Epithelial cell of prostate (primary cell): ENCODE measurements at places on chromosomes 4 and X.

GRCh38 chr4:145525291-145525740 lies 43.7 kb downstream of the SMAD1 start:
- DNase-seq, result no peak

DNA sequence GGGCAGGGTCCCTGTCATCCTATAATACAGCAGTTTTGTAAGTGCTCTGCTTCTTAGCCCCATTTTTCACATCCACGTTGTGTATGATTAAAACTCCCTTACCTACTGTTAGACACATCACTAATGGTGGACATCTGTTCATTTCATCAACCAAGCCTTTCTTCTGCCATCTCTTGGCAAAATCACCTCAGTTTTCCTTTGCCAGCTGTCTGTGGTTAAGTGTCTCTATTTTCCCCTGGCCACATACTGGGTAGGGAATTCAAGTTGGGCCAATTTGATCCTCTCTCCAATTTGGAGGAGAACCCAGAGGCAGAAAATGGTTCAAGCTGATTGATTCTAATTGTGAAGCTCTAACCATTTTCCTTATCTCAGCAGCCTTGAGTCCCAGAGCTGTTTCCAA lies 436.1 kb downstream of the PCDH7 start:
- no peak for DNase-seq

GRCh38 chr4:123158576-123158975 lies 236.2 kb upstream of the NUDT6 start:
- DNase-seq, result no peak

DNA sequence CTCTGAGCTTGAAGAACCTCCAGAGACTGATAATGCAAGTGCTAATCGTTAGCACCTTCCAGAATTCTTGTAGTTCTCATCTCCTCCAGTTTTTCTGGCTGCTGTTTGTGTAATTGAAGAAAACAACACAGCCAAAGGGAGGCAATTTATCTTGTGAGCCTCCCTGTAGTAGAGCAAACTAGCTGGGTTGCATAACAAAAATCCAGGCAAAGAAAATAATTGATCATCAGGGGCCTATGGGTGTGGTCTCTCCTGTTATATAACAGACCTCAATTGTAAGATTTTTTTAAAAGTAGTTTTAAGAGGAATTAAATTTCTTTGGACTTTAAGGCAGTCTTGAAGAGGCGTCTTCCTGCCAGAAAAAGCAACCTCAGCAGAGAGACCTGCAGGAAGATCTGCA lies 817.0 kb downstream of the CENPC start:
- DNase-seq, result no peak

- peak; percentile 63 for DNase-seq
Observed at GRCh38 chr4:75494563-75494962, 19.6 kb downstream of the RCHY1 start.

- DNase-seq, result no peak
Observed at GRCh38 chrX:25337841-25338240, 322.1 kb upstream of the ARX start.

- no peak for DNase-seq
Observed at GRCh38 chrX:110462957-110463356, 104.3 kb downstream of the RTL9 start.

GRCh38 chr4:181168011-181168805 lies 1075.0 kb upstream of the TENM3 start:
- no peak for DNase-seq

DNA sequence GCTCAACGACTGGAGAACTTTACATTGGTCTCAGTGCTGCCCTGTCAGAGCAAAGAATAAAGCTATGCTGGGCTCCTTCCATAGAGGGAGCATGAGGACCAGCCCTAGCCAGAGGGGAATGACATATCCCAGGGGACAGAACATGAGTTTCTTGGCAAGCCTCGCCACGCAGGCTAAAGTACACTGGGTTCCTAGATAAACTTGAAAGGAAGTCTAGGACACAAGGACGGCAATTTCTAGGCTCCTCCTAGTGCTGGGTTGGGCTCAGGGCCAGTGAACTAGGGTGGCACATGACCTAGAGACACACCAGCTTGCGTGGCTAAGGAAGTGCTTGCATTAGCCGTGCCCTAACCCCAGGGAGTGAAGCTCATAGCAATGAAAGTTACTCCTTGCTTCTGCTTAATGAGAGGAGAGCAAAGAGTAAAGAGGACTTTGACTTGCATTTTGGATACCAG lies 141.0 kb downstream of the MAB21L2 start:
- no peak for DNase-seq

DNA sequence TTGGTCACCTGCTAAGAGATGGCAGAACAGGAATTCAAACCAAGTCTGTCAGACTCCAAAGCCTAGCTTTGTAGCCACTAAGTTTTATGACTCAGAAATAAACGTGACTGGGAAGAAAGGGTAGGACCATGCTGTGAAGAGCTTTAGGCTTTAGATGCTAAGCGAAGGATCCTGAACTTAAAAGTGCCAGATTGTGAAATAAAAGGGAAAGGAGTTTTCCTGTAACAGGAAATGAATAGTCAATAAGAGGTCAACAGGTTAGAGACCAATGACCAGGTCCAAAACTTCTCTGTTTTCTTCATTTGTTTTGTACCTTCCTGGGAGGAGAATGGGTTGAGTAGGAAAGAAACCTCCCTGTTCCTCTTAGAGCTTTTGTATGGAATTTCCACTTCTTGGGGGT lies 98.8 kb upstream of the EOLA2 start:
- no peak for DNase-seq

DNA sequence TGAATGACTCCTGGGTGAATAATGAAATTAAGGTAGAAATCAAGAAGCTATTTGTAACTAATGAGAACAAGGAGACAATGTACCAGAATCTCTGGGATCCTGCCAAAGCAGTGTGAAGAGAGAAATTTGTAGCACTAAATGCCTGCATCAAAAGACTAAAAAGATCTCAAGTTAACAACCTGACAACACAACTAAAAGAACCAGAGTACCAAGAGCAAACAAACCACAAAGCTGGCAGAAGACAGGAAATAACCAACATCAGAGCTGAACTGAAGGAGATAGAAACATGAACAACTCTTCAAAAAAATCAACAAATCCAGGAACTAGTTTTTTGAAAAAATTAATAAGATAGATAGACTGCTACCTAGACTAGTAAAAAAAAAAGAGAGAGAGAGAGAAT lies 8.4 kb downstream of the CFAP299 start:
- DNase-seq, result no peak

DNA sequence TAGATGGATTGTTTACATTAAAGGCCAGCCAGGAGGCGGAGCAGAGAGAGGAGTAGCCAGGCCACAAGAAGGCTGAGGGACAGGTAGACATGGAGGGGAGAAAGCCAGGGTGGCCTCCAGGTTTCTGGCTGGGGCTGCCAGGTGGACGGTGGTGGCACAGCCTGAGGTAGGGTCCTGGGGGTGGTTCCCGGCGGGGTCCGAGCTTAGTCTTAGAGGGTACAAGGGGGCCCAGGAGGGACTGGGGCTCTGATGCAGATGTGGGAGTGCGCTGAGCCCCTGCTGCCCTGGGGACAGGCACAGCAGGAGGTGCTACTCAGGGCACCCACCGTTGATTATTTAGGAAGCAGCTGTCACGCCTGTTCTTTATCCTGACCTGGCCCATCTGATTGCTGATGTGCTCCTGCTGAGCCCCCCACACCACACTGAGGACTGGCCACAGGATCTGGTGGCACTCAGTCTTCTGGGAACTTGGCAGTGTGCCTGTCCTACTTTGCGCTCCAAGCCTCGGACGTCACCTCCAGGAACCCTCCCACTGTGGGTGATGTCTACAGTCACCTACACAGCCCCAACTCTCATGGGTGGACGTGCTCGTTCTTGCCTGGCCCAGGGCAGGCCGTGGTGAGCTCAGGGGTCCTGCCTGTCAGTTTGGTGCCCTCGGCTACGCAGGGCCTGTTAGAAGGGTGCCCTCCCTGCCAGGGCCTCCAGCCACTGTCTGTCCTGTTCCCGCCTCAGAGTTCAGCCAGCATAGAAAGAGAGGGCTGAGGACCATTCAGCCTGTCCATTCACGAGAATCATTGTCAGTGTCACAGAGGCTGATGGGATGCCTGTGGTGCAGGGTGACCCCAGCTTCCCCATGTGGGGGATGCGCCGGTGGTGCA lies 12.0 kb downstream of the WFS1 start:
- no peak for DNase-seq

- no peak for DNase-seq
Observed at GRCh38 chr4:16259889-16260246, 33.6 kb upstream of the TAPT1 start.

GRCh38 chr4:110198049-110198434 lies 373 bp downstream of the ELOVL6 start:
- no peak for DNase-seq

GRCh38 chr4:185017964-185018772 lies at the start of gene HELT:
Gene HELT, plus strand, starts transcription at chr4:185018490. Its CDS starts 439 bp downstream, at chr4:185018929.
- no peak for DNase-seq

DNA sequence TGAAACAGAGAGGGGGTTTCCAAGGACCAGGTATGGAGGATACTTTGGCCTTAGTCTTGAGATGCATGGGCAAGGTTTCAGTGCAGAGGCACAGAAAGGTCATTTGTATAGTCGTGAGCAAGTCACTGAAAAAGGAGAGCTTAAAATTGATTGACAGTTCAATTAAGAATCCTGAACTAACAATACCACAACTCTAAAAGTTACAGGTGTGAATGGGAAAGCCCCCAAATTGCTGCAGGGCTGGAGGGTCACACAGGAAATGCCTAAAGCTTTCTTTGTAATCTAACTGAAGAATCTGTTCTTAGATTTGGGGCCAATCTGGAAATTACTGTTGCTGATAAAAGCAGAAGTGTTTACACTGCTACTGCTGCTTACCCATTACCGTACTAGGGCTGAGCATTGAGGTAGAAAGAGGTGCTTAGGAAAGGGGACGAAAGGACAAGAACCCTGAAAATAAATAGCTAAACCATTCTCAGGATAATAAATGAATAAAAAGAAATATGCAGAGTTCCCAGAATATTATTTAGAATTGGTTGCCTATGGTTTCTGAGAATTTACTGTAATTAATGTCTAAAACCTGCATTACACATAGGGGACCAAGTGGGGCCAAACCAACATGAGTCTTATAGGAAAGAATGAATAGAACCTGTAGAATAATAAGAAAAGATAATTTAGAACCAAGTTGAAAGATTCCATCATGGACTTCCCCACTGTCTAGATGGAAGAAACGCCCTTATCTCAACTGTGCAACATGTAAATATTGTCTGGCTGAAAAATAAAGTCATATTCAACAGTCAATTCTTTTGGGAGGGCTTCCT lies 91.9 kb upstream of the PPP1R2C start:
- no peak for DNase-seq

DNA sequence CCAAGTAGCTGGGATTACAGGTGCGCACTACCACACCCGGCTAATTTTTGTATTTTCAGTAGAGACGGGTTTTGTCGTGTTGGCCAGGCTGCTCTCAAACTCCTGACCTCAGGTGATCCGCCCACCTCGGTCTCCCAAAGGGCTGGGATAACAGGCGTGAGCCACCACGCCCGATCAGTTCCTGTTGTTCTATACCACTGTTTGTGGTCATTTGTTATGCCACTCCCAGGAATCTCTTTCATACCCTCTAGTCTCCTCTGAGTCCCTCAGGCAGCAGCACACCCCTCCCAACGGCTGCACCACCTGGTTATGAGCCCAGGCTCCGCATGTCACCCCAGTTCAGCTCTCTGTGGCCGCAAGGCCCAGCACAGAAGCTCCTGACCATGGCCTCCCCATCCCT lies 17.5 kb upstream of the CD99 start:
- no peak for DNase-seq

DNA sequence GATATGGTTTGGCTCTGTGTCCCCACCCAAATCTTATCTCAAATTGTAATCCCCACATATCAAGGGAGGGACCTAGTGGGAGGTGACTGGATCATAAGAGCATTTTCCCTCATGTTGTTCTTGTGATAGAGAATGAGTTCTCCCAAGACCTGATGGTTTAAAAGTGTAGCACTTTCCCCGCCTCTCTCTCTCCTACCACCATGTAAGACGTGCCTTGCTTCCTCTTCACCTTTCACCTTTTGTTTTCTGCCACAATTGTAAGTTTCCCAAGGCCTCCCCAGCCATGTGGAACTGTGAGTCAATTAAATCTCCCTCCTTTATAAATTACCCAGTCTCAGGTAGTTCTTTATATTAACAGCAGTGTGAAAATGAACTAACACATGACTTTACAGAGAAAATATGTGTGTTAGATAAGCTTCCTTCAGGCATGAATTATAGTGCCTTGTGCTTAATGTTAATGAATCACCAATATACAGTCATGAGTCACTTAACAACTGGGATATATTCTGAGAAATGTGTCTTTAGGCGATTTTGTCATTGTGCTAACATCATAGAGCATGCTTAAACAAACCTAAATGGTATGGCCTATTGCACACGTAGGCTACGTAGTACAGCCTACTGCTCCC lies 37.9 kb downstream of the PDGFC start:
- peak; percentile 99 for DNase-seq

DNA sequence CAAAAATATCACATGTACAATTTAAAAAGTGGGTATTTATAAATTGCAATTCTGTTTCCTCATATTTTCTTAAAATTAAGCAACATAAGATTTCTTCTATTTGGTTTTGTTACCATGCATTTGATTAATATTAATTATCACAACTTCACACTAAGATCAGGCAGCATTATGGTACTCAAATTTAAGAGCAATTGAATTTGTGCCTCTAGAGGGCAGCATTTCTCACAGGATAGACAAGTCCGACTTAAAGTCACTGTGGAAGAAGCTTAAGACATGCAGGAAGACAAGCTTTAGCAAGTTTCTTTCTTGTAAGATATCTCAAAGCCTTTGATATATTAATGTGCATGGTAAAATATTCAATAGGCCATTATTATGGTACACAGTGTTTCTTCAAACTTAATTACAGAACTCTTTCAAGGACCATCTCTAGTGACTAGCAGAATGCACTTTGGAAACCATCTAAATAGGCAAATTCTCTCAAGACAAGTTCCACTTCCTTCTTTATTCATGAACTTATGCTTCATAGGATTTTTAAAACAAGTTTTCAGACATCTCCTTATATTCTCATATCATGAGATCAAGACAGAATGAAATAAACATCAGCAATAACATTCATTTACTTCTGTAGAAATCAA lies 35.0 kb downstream of the FBXW7 start:
- peak; percentile 54 for DNase-seq

DNA sequence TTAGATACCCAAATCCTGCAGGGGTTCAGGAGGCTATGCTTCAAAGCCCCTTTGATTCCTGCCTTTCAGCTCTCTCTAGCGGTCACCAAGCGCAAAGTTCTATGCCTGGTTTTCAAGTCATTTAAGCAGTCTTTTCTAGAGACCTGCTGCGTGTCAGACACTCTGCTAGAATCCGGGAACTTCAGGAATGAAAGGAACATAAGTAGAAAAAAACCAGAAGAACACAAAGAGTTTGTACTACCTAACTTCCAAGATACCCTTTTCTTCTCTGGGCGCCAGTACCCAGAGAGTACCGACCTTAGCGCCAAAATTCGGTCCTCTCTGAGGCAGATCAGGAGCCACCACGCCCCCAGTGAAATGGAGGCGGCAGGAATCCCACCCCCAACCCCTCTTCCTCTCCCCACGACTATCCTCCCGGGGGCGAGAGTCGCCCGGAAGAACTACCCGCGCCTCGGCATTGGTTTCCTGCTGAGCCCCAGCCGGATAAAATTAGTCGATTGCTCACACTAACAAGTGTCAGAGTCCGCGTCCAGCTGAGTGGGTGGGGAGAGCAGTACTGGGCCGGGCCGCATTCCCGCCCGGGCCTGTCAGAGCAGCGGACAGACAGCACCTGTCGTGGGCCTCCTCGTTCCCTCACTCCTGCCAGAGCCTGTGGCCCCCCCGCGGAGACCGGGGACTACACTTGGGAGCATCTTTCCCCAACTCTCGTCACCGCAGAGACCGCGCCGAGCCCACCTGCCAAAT lies 78.8 kb downstream of the RLIM start:
- DNase-seq, result peak; percentile 33
